ENCODE measurements at places on chromosomes 3 and 15.

DNA sequence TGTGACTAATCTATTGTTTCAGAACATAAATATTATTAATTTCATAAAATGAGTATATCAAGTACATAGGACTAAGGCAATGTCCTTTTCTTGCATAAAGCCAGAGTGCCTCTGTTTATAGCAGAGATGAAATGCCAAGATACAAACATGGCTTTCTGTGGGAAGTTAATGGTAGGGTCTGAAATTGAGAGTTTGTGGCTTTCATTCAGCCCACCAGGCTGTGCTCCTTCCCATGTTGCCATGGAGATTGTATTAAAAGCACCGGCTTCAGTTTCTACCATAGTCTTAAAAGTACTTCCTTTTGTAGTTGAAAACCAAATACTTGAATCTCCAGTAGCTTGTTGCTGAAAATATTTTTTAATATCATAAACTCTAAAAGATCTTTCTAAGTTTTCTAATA is 114.0 kb downstream of the LRRC28 start:
- no peak for DNase-seq

- no peak for DNase-seq
Measured at GRCh38 chr15:91564631-91565030, 288.9 kb upstream of the SLCO3A1 start.

- no peak for DNase-seq
Measured at GRCh38 chr15:42903388-42904324, 16.9 kb downstream of the TTBK2 start.

- no peak for DNase-seq
Measured at GRCh38 chr3:20747741-20748140, 561.7 kb upstream of the SGO1 start.

DNA sequence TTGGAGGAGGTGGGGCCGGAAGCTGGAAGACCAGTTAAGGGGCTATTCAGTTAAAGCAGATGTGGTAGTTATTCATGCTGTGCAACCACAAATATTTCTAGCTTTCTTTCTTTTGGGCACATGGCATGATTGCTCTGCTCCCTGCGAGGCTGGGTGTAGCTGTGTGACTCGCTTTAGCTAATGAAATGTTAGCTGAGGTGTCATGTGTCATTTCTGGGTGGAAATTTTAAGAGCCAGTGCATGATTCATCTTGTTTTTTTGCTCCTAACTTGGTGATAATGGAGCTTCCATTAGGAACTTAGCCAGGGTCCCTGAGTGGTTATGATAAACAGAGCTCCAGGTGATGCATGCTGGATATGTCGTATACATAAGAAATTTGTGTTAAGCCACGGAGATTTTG is 300.6 kb downstream of the SATB1 start:
- DNase-seq: no peak

DNA sequence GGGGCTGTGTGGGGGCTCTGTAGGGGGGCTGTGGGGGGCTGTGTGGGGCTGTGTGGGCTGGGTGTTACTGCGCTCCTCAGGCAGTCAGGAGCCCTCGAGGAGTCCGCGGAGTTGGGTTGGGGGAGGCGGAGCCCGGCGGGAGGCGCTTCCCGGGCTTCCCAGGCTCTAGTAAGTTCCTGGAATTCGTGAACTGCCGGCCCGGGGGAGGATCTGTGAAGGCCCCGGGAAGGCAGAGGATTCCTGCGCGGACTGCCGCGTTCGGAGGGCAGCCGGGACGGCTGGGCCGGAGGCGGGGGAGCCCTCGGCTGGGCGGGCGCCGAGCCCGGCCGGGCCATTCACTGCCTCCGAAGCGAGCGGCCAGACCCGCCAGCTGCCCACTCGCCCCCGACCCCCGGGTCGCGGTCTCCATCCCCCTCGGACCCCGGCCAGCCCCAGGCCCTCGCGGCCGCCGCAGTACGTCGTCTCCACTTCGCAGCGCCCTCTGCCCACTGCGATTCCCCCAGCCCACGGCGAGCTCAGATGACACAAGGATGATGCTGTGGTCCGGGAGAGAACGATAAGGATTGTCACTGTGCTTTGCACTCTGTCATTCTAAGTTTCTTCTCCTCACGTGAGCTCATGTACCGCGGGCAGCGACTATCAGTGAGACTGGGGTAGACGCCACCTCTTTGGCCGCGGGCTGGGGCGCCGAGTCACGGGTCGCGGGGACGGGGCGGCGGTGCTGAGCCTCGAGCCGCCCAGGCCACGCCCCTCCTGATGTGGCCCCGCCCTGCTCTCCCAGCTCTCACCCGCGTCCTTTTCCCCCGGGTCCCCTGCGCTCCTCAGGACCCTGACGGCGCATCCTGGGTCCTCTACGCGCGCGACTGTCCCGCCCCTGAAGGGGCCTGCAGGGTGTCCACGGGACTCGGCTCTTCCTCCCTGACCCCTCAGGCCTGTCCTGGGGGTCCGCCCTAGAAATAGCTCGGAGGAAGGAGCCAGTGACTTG is 65.3 kb downstream of the KLF13 start:
- DNase-seq: no peak

DNA sequence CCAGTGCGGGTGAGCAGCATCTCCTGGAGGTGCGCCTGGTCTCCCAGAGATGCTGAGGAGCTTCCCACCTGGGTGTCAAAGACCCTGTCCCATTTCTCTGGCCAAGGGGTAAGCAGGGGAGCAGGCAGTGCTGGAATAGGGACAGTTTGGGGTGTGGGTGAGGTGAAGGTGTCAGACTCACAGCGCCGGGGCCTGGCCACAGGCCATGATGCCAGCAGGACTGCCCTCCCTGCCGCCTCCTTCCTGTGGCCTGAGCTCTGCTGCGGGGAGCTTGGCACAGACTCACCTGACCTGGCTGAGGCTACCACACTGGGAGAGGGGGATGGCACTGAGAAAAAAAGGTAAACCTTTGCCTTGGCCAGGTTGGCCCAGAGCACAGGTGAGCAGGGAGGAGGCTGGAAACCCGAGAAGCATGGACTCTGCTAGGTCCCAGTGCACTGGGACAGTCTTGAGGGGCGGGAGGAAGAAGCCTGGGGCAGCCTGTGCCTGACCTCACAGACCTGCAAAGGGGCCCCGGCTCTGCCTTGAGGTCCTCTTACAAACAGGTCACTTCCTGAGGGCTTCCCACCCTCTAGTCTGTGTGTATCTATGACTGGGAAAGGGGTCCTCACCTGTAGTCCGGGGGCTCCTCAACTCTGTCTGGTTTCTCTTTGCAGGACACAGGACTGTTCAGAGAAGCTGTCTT is 28.2 kb downstream of the GRAMD2A start:
- no peak for DNase-seq

DNA sequence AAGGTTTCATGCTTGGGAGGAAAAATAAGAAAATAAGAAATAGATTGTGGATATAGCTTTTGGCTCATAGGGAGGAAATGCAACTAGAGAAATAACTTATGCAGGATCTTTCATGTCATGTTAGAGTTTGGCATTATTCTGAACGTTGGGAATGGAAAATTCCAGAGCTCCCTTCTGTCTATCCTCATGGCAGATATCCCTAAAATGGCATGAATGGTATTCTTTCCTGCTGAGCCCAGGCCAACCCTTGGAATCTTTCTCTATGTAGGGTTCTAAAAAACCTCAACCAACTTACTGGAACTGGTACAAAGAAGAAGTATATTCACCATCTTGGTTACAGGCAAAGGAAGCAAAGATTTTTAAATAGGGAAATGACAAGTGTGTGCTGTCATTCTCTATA is 212.5 kb downstream of the CHST2 start:
- no peak for DNase-seq

GRCh38 chr3:72258361-72259141 is 473.6 kb upstream of the PROK2 start:
- no peak for DNase-seq

Data from caudate nucleus (tissue), 63 donors.